ENCODE measurements at places on chromosomes 12 and 14. TPM values are rescaled to one million over a fixed set of nuclear protein-coding genes. Genes with fewer than 3 reads are reported as not detected.

GRCh38 chr12:111426344-111427185, 20.8 kb downstream of the SH2B3 start:
- no peak for DNase-seq

DNA sequence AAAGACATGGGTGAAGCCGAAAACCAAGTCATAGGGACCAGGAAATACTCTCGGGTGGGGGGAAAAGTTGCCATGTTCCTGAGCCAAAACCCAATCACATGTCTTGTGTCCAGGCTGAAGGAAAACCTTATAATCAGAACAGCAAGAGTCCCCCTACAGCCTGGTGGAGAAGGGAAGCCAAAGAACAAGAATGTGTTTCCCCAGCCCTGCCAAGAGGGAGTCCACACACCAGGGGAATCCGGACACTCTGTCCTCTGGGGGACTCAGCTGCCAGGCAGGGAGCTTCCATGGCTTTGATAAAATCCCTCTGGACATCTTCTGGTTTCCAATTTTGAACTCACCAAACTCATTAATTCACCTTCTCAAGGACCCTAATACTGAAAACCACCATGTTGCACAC, 273.0 kb downstream of the FOXN3 start:
- no peak for DNase-seq

Gene GNB3
- total RNA-seq: 1.2 TPM

Gene ZC2HC1C
- 0.76 TPM for total RNA-seq

DNA sequence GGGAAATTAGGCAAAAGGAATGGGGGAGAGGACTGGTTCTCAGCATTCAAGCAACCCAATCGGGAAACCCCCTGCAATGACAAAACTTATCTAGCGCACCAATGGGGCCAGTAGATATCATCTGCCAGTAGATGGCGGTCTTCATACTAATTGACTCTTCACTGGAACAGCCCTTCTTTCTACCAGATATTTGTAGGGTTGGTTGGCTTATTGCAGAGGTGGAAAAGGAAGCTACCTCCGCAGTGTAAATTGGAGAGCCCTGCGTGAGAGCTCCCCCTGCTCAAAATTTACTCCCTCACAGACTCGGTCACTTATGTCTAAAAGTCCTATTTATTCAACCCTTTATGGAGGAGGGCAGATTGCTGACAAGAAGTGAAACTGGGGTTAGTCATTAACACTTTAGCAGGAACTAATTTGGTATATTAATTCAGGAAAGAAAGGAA, 166.1 kb upstream of the CCND2 start:
- DNase-seq: peak; percentile 41

Gene GNG2
- total RNA-seq: 4.4 TPM

- no peak for DNase-seq
Measured at GRCh38 chr12:113678223-113679119, 206.8 kb upstream of the LHX5 start.

GRCh38 chr12:25550186-25550585, 2.9 kb downstream of the LMNTD1 start:
- no peak for DNase-seq

DNA sequence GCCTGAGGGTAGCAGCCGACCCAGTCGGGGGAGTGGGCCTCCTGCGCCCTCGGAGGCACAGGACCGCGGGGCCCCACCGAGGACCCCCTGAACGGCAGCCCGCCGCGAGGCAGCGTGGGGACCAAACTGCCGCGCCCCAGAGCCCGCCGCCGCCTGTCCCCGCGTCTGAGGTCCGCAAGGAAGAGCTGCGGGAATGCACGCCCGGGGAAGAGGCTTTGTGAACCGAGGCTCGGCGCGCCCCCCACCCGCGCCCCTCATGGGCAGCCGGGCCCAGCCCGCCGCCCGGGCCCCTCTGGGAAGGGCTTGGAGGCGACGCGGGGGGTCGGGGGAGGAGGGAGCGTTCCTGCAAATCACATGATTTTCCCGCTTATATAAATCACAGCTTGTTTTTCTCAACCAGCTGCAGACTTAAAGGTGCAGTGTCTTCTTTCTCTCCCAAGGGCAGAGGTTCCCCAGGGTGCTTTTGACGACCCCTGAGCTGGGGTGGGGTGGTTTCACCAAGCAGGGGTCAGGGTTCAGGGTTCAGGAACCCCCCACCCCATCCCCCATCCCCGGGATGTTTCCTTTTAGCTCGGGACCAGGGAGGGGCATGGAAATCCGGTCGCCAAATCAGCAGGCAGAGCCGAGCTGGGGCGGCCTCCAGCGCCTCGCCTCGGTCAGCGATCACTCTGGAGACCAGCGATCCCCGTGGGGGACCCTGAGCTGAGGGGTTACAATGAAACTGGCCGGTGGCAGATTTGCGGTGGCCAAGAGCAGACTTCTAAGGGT, 44.7 kb upstream of the ATP23 start:
- peak; percentile 80 for DNase-seq

DNA sequence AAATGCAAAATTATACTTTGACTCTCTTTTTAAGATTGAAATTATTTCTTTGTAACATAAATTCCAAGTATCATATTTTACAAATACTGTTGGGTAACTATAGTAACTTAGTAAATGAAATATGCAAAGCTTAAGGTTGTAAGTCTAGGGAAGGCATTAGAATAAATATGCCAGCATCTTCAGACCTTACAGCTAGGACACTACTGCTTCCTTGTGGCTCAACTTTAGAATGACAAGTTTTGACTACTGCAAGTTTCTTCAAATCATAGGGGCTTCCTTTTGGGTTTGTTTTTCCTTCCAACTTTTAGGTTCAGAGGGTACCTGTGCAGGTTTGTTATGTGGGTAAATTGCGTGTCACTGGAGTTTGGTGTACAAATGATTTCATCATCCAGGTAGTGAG, 17.7 kb upstream of the ANP32D start:
- no peak for DNase-seq

DNA sequence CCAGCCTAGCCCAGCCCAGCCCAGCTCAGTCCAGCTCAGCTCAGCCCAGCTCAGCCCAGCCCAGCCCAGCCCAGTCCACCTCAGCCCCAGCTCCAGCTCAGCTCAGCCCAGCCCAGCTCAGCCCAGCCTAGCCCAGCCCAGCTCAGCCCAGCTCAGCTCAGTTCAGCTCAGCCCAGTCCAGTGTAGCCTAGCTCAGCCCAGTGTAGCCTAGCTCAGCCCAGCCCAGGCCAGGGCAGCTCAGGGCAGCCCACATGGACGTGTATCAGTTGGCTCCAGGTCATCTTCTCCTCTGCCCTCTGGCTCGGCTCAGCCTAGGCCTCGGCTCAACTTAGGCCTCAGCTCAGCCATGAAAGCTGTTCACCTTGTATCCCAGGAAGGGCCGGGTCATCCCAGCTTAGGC, 64.7 kb downstream of the TMEM121 start:
- DNase-seq: no peak

- DNase-seq: no peak
Measured at GRCh38 chr12:95205685-95206084, 11.6 kb downstream of the FGD6 start.

GRCh38 chr14:59782760-59783159, 87.8 kb downstream of the RTN1 start:
- DNase-seq: no peak

Gene AJUBA
- 82.0 TPM for total RNA-seq

GRCh38 chr14:92702441-92702918, 45.9 kb downstream of the LGMN start:
- no peak for DNase-seq

GRCh38 chr14:58055497-58056010, 96.5 kb downstream of the ARMH4 start:
- no peak for DNase-seq

GRCh38 chr12:105573574-105573973, 243.1 kb downstream of the C12orf75 start:
- no peak for DNase-seq

Gene FGF23
- total RNA-seq: not detected

Gene GLT1D1
- 2.1 TPM for total RNA-seq

Gene GPRC5D
- total RNA-seq: 27.9 TPM

Gene TAMALIN
- total RNA-seq: 28.3 TPM

DNA sequence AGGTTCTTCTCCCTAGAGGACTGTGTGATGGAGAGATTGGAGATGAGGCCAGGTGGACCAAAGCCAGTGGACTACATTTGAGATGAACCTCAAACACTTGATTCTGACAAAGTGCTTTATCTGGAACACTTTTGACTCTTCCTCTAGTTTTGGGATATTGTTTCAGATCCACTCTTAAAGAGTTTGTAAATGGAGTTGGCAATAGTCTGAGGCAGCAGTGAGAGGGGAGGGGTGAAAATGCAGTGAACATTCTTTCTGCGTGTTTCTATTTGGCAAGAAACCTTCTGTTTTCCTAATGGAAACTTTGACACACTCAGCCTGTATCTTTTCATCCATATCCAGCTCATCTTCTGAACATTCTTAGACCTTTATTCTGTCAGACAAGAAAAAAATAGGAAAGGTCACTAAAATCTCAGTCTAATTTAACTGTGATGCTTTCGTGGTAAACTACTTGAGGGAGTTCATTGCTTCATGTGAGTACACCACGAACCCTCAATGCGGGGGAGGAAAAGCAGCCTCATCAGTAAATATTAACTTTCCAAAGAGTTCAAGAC, 57.4 kb upstream of the KCNJ8 start:
- peak; percentile 43 for DNase-seq

DNA sequence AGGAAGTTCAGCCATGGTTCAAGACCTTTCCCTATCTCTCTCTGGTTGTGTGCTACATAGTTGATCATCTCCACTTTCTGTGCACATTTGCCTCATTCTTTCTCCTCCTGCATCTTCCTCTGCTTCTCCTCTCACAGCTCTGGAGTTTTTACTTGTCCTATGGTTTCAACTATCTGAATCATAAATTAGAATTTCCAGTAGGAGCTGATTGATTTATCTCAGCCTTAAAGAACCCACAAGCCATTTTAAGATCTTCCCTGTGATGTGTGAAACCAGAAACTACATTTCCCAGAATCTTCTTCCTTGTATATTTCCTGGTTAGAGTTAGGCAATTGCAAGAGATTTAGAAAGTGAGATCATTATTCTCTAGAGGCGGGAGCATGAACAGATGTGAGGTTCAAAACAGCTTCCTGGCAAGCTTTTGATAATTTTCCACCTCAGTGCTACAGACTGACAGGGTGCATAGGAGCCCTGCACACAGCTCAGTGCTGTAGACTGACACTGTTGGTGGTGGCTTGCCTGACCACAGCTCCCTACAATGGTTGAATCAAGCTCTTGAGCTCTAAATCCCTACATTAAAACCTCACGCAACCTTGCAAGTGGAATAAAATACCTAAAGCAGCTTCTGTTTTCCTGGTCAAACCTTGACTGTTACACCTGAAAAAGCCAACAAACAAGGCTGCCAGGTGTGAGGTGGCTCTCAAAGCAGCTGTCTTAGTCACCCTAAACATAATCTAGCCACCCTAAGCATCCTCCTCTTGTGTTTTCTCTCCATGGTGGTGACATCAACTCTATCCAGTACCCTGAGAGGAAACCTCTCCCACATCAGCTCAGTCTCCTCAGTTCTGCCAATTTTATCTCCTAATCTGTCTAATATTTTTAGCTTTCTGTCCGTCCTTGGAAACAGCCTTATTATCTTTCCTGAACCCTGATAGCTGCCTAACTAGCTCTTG, 21.5 kb upstream of the IFNG start:
- no peak for DNase-seq

- DNase-seq: no peak
Measured at GRCh38 chr12:99513066-99513465, 134.5 kb upstream of the GARIN6 start.

- DNase-seq: no peak
Measured at GRCh38 chr12:12182703-12183365, 84.0 kb downstream of the LRP6 start.

DNA sequence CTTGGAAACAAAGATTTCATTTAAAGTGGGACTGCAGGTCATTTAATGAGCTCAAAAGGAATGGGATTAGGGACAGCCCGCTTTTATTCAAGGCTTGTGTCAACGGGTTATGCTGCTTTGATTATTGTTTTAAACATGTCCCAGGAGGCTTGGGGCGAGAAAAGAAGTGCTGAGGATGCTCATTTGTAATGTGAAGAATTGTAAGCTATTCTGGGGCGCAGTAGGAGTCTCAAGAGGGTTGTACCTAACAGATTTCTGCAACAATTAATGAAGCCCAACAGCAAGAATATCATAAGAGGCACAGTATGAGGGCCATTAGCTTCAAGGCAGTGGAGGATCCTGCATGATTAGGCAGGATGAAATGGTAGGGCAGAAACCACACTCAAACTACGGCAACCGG, 122.5 kb downstream of the KTN1 start:
- no peak for DNase-seq

GRCh38 chr14:24051176-24051788, 527 bp upstream of the CARMIL3 start:
- peak; percentile 89 for DNase-seq

GRCh38 chr14:80325688-80326087, 114.4 kb upstream of the DIO2 start:
- no peak for DNase-seq

- DNase-seq: no peak
Measured at GRCh38 chr12:92062539-92063493, 82.8 kb downstream of the BTG1 start.

- no peak for DNase-seq
Measured at GRCh38 chr14:35825968-35826217, 245 bp upstream of the BRMS1L start.

- no peak for DNase-seq
Measured at GRCh38 chr12:61188801-61189595, 1071.2 kb upstream of the USP15 start.

All from lower leg skin (tissue), 4 donors.